ENCODE measurements at places on chromosomes 5 and 9.

GRCh38 chr5:153565822-153566221, 75.4 kb downstream of the GRIA1 start:
- DNase-seq, result no peak

DNA sequence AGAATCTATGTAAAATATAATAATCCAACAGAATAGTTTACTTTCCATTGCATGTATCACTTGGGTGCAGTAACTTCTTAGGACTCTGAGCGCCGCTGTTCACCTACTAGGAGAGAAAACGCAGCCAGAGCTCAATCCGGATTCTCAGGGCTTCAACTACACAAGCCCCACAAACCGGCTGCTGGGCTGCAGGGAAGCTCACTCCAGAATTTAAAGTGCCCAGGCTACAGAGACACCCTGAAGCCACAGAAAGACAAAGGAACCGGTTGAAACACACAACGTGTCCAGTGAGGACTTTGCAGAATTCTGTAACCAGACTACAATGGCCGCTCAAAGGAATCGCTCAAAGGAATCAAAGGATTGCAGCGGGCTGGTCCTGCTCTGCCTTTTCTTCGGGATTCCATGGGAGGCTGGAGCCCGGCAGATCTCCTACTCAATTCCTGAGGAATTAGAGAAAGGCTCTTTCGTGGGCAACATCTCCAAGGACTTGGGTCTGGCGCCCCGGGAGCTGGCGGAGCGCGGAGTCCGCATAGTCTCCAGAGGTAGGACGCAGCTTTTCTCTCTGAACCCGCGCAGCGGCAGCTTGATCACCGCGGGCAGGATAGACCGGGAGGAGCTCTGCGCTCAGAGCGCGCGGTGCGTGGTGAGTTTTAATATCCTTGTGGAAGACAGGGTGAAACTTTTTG, at the start of gene PCDHGA10:
Gene PCDHGA10, plus strand, starts transcription at position 134 of the 686 bp plus-strand sequence. Its CDS starts 189 bp downstream, at position 323.
- no peak for DNase-seq

DNA sequence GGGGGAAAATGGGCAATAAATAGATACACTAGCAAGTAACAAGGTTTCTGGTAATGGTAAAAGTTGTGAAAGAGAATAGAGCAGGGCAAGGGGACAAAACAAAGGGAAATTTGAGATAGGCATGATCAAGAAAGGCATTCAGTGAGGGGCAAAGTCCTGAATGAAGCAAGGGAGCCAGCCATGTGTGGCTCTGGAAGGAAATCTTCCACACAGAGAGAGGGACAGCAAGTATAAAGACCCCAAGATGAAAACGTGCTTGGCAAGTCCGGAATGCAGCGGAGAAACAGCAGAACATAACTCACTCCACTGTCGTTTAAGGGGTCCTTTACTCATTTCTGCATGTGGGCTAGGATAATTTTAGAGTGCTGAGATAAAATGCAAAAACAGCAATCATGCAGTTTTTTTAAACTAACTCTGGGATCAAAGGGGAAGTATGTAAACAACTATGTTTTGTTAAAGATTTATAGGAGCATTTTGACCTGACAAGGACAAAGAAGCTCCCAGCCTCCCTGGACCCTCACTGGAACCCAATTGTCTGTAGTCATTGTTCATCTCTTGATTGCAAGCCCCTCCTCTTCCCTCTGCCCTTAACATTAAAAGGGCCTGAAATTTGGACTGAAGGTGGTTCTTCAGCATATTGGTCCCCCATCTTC, 22.9 kb upstream of the AOPEP start:
- DNase-seq, result no peak

DNA sequence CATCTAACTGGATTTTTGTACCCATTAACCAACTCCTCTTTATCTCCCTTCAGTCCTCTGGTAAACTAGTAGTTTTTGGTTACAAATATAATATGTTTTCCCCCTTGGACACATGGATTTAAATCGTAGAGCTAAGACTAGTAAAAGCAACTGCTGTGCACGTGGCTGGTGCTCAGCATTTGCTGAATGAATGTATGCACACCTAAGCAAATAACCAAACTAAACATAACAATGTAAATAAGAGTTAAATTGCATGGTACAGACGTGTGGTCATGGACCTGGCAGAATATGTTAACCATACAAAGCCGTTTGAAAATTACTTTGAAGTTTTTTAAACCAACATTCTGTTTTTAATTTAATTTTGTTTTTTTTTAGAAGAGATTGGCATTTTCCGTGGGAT, 65.2 kb upstream of the FYB1 start:
- no peak for DNase-seq

GRCh38 chr5:32964261-32964660, 253.1 kb downstream of the NPR3 start:
- DNase-seq, result peak; percentile 62

DNA sequence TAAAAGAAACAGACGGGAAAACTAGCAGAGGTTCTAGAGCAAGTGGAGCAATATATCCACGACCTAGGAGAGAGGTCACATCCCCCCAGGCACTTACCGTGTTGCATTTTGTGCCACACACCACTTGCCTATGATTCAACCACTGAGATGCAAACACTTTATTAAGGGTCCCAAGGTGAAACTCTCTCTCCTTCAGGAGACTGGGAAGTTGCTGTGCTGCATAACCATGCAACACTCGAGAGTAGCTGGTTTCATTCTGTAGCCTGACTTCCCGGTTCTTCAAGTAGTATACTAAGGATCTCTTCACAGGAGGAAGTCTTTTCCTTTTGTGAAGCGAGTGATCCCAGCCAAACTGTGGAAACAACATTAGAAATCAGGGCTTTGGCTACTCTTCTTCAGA, 1.6 kb downstream of the DCAF12 start:
- no peak for DNase-seq

- DNase-seq, result no peak
Observed at GRCh38 chr9:136890661-136891060, 4.3 kb downstream of the TRAF2 start.

DNA sequence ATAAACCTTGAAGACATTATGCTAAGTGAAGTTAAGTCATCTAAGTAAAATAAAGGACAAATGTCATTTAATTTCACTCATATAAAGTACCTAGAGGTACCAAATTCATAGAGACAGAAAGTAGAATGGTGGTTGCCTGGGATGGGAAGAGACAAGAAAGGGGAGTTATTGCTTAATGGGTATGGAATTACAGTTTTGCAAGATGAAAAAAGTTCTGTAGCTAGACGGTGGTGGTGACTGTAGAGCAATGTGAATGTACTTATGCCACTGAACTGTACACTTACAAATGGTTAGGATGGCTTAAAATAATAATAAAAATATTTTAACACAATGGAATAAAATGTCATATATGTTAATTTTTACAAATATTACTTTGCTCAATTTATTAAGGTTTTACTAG, 128.0 kb downstream of the MPDZ start:
- DNase-seq, result no peak

GRCh38 chr9:89835666-89836065, 230.9 kb downstream of the GADD45G start:
- DNase-seq, result no peak

Measured in CMK (cell line).